ENCODE measurements at places on chromosomes 7 and 10.

GRCh38 chr10:43377424-43377883 lies 6.0 kb downstream of the FXYD4 start:
- no peak for DNase-seq

GRCh38 chr7:31948029-31948428 lies 122.2 kb downstream of the PDE1C start:
- no peak for DNase-seq

DNA sequence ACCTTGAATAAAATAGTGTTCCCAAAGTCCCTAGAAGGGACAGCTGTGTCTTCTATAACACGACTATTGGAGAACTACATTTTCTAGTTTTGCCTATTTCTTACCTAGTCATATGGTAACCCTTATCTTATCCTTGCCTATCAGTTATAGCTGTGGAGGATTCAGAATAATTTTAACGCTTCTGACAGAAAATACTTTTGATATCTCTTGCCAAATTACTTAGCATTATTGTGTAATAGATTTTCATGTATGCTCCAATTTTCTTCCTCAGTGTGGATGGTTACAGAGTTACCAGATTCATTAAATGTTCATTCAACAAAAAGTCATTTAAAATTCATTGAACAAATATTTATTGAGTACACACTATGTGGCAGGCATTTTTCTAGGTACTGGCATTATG lies 34.6 kb upstream of the LSM8 start:
- no peak for DNase-seq

- no peak for DNase-seq
These were observed 62.1 kb downstream of the FAM185A start for GRCh38 chr7:102810916-102811315.

GRCh38 chr7:2034291-2035201 lies 198.2 kb downstream of the MAD1L1 start:
- peak; percentile 62 for DNase-seq
